ENCODE measurements at places on chromosomes 2 and 18.

DNA sequence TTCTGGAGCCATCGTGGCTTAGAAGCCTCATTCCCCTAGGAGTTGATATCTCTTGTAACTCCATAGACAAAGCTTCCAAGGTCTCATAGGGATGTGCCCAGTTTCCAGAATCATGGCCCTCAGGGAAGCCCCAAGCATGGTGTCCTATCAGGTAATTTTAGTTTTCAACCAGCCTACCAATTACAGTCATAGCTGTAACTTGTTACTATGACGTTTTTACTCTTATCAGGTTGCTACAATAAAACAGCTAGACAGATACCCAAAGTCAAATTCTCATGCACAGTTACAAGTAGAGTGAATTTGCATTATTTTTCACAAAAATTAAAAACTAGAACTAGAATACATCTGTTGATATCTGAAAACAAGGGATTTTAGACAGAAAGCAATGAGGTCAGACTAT, 8.9 kb downstream of the LYPD6 start:
- DNase-seq, result no peak

GRCh38 chr18:63773551-63773950, 1.7 kb upstream of the SERPINB7 start:
- DNase-seq, result no peak

DNA sequence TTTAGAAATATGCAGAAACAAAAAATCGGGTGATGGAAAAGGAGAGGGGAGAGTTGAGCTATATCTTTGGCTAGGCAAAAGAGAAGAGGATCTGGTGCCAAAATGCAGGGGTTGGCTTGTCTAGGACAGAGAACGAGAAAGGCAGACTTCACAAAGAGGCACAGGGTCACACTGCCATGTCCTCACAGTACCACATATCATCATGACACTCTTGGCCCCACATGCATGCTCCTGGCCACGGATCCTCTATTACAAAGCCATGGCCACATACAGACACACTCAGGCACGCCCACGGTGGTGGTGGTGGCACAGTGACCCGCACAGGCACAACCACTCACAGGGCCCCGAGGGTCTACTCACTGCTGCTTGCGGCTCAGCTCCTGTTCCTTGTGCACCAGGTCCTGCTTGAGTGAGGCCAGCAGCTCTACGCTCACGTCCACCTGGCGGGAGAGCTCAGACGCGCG, 15.9 kb downstream of the FBXO41 start:
- DNase-seq, result no peak

GRCh38 chr2:193446967-193447366, 1252.2 kb upstream of the TMEFF2 start:
- DNase-seq, result no peak

- no peak for DNase-seq
Measured at GRCh38 chr2:109611467-109612095, 2.2 kb downstream of the SEPTIN10 start.

DNA sequence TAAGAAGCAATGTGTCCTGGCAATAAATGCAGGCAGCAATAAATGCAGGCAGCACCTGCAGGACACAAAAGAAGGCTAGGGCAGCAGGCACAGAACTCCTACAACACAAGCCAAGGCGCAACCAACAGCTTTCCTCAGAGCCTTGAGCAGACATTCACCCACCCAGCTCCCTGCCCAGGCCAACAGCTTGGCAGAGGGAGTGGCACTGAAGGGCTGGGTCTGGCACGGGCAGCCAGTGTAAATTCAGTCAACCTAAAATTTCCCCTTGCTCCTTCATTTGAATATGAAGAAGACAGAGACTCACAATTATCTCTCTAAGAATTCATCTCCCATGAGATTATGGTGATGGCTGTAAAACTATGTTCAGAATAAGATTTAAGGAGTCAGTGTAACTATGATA, 35.4 kb downstream of the AAK1 start:
- no peak for DNase-seq
